ENCODE measurements at places on chromosomes 3 and 15. TPM values are rescaled to one million over a fixed set of nuclear protein-coding genes. Genes with fewer than 3 reads are reported as not detected.

The SLC15A2 gene
- 5.4 TPM for total RNA-seq

The ATP13A5 gene
- not detected for total RNA-seq

The CMC1 gene
- 13.4 TPM for total RNA-seq

The FEZF2 gene
- total RNA-seq: not detected

The ESYT3 gene
- total RNA-seq: 5.9 TPM

The IL17RD gene
- 27.5 TPM for total RNA-seq

The STAC gene
- total RNA-seq: 1.4 TPM

The ATP8B4 gene
- total RNA-seq: 1.8 TPM

The HGD gene
- 0.29 TPM for total RNA-seq

The NTRK3 gene
- 2.1 TPM for total RNA-seq

The AQP9 gene
- total RNA-seq: not detected

- H3K4me3 ChIP-seq: no peak overlapping the region
- no peak for DNase-seq
- peak overlapping the region; percentile 12 for H3K27ac ChIP-seq
- peaks cover 38% of the 10 kb centered on the region for H3K4me1 ChIP-seq
- H3K27me3 ChIP-seq: peaks cover 17% of the 10 kb centered on the region
These were observed 22.1 kb downstream of the CPN2 start for GRCh38 chr3:194328942-194329582.

GRCh38 chr3:185365291-185366073 lies 2.5 kb downstream of the MAP3K13 start:
- H3K4me1 ChIP-seq: peaks cover 27% of the 10 kb centered on the region
- peak overlapping the region; percentile 73 for H3K27ac ChIP-seq
- peaks cover 23% of the 10 kb centered on the region for H3K27me3 ChIP-seq
- peak overlapping the region; percentile 11 for H3K4me3 ChIP-seq
- DNase-seq: no peak

GRCh38 chr15:58458076-58458475 lies 26.3 kb downstream of the LIPC start:
- H3K27ac ChIP-seq: no peak overlapping the region
- H3K27me3 ChIP-seq: no peaks in the 10 kb centered on the region
- no peak for DNase-seq

DNA sequence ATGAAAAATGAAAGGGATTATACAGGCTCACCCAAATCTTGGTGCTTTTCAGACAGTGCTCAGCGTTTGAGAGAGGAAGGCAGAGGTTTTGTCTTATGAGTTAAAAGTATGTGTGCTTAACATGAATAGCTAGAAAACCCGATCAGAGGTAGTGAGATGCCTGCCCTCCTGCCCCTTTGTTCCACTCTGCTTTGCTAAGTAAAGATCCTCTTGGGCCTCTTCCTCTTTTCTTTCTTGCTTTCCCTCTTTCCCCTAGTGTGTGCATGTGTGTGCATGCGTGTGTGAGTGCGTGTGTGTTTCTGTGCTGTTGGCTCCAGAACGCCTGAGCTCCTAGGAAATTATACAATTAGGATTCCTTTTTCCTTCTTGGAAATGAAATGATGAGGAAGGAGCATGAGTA lies 261.3 kb upstream of the NR2E3 start:
- peak overlapping the region; percentile 44 for H3K4me3 ChIP-seq
- no peak for DNase-seq
- peaks cover 42% of the 10 kb centered on the region for H3K4me1 ChIP-seq

- DNase-seq: no peak
- peaks cover 49% of the 10 kb centered on the region for H3K4me1 ChIP-seq
- no peaks in the 10 kb centered on the region for H3K36me3 ChIP-seq
- H3K4me3 ChIP-seq: no peak overlapping the region
- no peak overlapping the region for H3K27ac ChIP-seq
- no peaks in the 10 kb centered on the region for H3K27me3 ChIP-seq
These were observed 182.5 kb downstream of the OPA1 start for GRCh38 chr3:193775421-193776077.

DNA sequence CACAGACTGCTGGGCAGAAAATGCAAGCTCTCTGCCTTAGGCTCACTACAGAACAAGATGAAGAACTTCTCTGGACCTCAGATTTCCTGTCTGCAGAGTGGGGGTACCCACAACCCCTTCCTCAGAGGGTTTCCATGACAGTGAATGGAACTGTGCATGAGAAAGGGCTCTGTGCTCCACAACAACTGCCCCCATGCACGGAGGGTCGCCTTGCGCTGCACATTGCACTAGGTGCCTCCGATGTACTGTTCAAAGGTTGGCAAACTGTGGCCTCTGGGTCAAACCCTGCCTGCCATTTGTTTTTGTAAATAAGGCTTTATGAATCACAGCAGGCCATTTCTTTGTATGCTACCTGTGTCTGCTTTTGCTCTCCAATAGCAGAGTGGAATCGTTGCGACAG lies 172.0 kb downstream of the RAB11A start:
- no peaks in the 10 kb centered on the region for H3K36me3 ChIP-seq
- H3K27ac ChIP-seq: no peak overlapping the region
- peaks cover 10% of the 10 kb centered on the region for H3K27me3 ChIP-seq
- no peak overlapping the region for H3K4me3 ChIP-seq

DNA sequence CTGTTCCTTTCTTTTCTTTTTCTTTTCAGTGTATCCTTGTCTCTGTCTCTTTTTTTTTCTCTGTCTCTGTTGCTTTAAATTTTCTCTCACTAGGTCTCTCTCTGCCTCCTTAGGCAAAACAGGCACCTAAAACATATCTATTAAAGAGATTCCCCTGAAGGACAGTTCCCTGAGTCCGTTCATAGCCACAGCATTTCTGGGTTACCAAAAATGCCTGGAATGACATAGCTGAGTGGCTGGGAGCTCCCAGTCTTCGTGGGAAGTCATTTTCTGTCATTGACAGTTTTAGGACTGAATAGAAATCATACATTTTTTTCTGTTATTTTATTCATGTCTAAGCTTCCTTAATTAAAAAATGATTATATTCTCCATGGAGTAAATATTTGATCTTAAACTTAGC lies 323.8 kb upstream of the AZI2 start:
- no peaks in the 10 kb centered on the region for H3K27me3 ChIP-seq
- no peaks in the 10 kb centered on the region for H3K36me3 ChIP-seq
- H3K4me3 ChIP-seq: no peak overlapping the region
- no peak overlapping the region for H3K27ac ChIP-seq
- peaks cover 15% of the 10 kb centered on the region for H3K4me1 ChIP-seq

DNA sequence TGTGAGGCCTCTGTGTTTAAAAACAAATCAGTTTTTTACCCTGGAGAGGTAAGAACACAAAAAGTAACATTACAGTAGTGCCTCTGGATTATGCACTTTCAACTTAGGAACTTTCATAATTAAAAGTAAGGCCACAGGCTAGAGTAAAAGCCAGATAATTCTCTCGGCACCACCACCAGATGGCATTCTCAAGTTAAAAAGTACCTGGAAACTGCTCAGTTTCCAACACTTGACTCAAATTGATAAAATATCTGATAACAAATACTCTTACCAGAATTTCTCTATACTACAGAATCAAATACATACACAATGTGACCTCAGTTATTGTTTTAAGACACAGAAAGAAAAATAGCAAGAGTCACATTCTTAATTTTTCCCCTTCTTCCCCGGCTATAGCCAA lies 19.9 kb downstream of the SPICE1 start:
- no peaks in the 10 kb centered on the region for H3K27me3 ChIP-seq
- H3K27ac ChIP-seq: no peak overlapping the region
- H3K4me3 ChIP-seq: no peak overlapping the region
- peaks cover 14% of the 10 kb centered on the region for H3K36me3 ChIP-seq

DNA sequence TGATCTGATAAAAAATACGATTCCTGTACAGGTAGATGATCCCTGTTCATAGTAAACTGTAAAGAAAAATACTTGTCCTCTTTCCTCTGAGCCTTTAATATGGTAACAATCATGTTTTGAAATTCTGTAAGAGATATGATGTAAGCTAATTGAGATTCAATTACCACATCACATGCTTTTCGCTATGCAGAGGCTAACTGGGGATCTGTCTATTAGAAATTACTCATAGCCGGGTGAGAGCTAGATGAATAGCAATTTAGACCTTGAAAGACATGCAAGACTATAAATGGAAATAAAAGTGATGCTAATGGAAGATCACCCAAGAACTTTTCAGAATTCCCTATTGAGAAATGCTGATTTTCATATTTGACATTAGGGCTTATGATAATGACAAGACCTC lies 579.9 kb upstream of the ZNF717 start:
- peaks cover 12% of the 10 kb centered on the region for H3K4me1 ChIP-seq
- H3K4me3 ChIP-seq: no peak overlapping the region
- no peaks in the 10 kb centered on the region for H3K27me3 ChIP-seq
- H3K36me3 ChIP-seq: no peaks in the 10 kb centered on the region
- no peak overlapping the region for H3K27ac ChIP-seq
- no peak for DNase-seq

GRCh38 chr15:71736286-71736947 lies 73.9 kb upstream of the NR2E3 start:
- DNase-seq: no peak
- no peak overlapping the region for H3K27ac ChIP-seq
- H3K36me3 ChIP-seq: peaks cover 10% of the 10 kb centered on the region
- peaks cover 7% of the 10 kb centered on the region for H3K4me1 ChIP-seq
- no peak overlapping the region for H3K4me3 ChIP-seq
- H3K27me3 ChIP-seq: no peaks in the 10 kb centered on the region

GRCh38 chr3:107990926-107991325 lies 99.9 kb downstream of the CD47 start:
- H3K36me3 ChIP-seq: no peaks in the 10 kb centered on the region
- H3K4me1 ChIP-seq: peaks cover 82% of the 10 kb centered on the region
- DNase-seq: no peak
- H3K27me3 ChIP-seq: no peaks in the 10 kb centered on the region
- H3K4me3 ChIP-seq: no peak overlapping the region
- H3K27ac ChIP-seq: no peak overlapping the region

- H3K4me1 ChIP-seq: no peaks in the 10 kb centered on the region
- H3K27me3 ChIP-seq: no peaks in the 10 kb centered on the region
- DNase-seq: no peak
- H3K4me3 ChIP-seq: no peak overlapping the region
- H3K36me3 ChIP-seq: peaks cover 50% of the 10 kb centered on the region
These were observed 89.7 kb upstream of the CGNL1 start for GRCh38 chr15:57286446-57287122.

- H3K27ac ChIP-seq: no peak overlapping the region
- peaks cover 27% of the 10 kb centered on the region for H3K27me3 ChIP-seq
- H3K36me3 ChIP-seq: no peaks in the 10 kb centered on the region
- no peak for DNase-seq
- no peak overlapping the region for H3K4me3 ChIP-seq
These were observed 363.7 kb upstream of the RGMA start for GRCh38 chr15:93452537-93453211.

DNA sequence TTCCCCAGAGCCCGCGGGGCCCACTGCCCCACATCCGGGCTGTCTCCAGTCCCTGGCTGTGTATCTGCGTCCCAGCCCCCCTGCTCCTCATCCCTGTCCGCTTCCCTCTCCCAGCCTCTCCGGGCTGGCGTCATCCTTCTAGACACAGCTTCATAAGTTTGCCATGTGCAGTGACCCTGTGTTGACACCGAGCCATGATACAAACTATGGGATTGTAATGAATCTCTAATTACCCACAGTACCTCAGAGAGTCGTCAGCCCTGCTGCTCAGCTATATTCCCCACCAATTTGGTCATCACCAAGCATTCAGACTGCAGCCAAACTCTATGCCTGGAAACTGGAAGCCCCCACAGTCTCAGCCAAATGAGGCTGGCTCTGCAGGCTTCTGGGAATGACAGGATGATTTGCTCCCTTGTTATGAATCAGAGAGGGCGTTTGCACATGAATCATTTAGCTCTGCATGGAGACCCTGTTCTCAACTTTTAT lies 466.1 kb upstream of the ATP11B start:
- no peaks in the 10 kb centered on the region for H3K36me3 ChIP-seq
- H3K27me3 ChIP-seq: no peaks in the 10 kb centered on the region
- no peak overlapping the region for H3K4me3 ChIP-seq
- DNase-seq: no peak
- no peak overlapping the region for H3K27ac ChIP-seq

DNA sequence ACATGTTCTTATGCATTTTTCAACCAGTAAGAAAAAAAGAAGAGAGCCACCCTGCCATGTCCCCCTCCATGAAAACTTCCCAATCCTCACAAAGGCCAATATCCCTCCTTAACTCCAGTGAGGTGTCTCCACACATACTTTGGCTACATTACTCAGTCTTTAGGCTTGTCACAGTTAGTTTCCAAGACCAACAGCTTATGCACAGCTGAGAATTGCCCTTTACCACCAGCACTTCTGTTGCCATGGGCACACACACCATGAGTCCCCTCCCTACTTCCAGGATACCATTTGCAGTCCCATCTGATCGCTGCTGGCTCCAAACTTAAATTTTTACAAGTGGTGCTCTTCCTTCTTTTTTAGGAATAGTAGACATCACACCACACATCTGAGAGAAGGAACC lies 150.3 kb upstream of the STRIT1 start:
- no peak overlapping the region for H3K27ac ChIP-seq
- H3K27me3 ChIP-seq: no peaks in the 10 kb centered on the region
- H3K4me3 ChIP-seq: no peak overlapping the region
- DNase-seq: no peak
- H3K4me1 ChIP-seq: no peaks in the 10 kb centered on the region

DNA sequence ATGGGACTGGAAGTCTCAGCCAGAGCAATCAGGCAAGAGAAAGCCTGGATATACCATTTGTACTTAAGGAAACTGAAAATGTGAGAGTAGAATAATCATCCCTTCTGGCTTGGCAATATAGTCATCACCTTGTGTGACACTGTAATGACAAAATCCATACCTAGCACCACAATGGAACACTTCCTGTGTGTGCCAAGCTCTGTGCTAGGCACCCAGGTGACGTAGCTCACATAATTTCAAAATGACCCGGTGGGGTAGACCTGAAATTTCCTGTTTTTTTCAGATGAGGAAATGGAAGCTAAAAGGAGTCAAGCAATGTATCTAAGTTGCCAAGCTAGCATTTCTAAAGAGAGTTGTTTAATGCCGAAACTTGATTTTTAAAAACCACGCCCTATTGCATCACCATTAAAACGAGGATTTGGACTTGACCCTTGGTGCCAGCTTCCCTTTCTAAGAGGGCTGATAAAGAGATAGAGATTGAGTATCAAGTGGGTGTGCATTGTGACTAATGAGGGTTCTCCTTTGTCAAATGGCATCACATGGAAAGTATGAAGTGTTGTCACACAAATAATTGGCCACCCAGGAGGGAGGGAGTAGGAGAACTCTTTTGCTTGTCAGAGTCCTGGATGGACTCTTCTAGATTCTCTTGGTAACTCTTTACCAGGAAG lies 141.3 kb upstream of the PDZRN3 start:
- peaks cover 22% of the 10 kb centered on the region for H3K4me1 ChIP-seq
- peak overlapping the region; percentile 45 for H3K27ac ChIP-seq
- H3K27me3 ChIP-seq: no peaks in the 10 kb centered on the region
- no peaks in the 10 kb centered on the region for H3K36me3 ChIP-seq

GRCh38 chr15:78265752-78266224 lies 1.4 kb downstream of the DNAJA4 start:
- DNase-seq: no peak
- H3K36me3 ChIP-seq: no peaks in the 10 kb centered on the region

GRCh38 chr3:156826896-156827882 lies 1.0 kb downstream of the LEKR1 start:
- H3K36me3 ChIP-seq: peaks cover 4% of the 10 kb centered on the region
- H3K27ac ChIP-seq: peak overlapping the region; percentile 97
- H3K4me1 ChIP-seq: peaks cover 28% of the 10 kb centered on the region
- no peaks in the 10 kb centered on the region for H3K27me3 ChIP-seq

GRCh38 chr15:101648356-101648755 lies 3.8 kb downstream of the TM2D3 start:
- DNase-seq: no peak
- peaks cover 24% of the 10 kb centered on the region for H3K36me3 ChIP-seq
- H3K4me1 ChIP-seq: peaks cover 10% of the 10 kb centered on the region
- no peak overlapping the region for H3K27ac ChIP-seq
- H3K4me3 ChIP-seq: no peak overlapping the region
- H3K27me3 ChIP-seq: no peaks in the 10 kb centered on the region

- H3K4me1 ChIP-seq: no peaks in the 10 kb centered on the region
- no peak overlapping the region for H3K27ac ChIP-seq
- DNase-seq: peak; percentile 78
- no peaks in the 10 kb centered on the region for H3K36me3 ChIP-seq
- H3K4me3 ChIP-seq: no peak overlapping the region
These were observed 8.5 kb upstream of the CX3CR1 start for GRCh38 chr3:39288300-39288808.

Data from mesothelial cell of epicardium (in vitro differentiated cells).